ENCODE measurements at places on chromosomes 11 and 22.

DNA sequence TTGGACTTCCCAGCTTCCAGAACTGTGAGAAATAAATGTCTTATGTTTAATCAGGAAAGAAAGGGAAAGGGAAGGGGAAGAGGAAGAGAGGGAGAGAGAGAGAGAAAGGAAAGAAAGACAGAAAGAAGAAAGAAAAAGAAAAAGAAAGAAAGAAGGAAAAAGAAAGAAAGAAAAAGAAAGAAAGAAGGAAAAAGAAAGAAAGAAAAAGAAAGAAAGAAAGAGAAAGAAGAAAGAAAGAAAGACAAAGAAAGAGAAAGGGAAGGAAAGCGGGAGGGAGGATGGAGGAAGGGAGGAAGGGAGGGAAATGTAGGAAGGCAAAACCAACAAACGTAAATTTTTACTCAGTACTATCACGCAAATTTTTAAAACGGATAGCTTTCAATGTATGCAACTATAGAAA is 2281.8 kb downstream of the LRRC4C start:
- DNase-seq: no peak

- DNase-seq: no peak
Measured at GRCh38 chr22:24455751-24456426, 28.5 kb downstream of the ADORA2A start.

DNA sequence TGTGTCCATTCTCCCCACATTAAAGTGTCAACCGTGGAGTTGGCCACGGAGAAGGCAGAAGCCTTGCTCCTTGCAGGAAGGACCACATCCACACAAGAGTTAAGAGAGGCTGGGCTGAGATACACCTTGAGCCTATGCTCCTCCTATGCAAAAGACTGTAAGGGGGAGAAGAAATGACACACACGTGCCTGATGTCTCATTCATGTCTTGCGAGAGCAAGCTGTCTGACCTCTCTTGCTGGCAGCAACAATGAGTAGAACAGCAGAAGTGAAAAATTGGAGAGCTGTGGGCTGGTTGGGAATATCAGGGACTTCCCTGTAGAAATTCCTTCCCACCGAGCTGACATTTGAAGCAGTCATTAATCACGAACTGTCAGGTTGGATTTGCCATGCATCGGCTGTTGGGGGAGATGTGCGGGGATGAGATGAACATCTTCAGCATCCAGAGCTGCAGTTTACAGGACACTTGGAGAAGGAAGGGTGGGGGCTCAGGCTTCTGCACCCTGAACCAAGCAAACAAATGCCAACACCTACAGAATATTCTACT is 139.3 kb downstream of the MYO18B start:
- no peak for DNase-seq

GRCh38 chr22:24969560-24970301 is 17.2 kb downstream of the KIAA1671 start:
- DNase-seq: no peak

GRCh38 chr11:959608-960007 is 33.9 kb downstream of the AP2A2 start:
- DNase-seq: no peak

GRCh38 chr11:112016765-112017376 is 8.3 kb upstream of the DLAT start:
- DNase-seq: no peak

DNA sequence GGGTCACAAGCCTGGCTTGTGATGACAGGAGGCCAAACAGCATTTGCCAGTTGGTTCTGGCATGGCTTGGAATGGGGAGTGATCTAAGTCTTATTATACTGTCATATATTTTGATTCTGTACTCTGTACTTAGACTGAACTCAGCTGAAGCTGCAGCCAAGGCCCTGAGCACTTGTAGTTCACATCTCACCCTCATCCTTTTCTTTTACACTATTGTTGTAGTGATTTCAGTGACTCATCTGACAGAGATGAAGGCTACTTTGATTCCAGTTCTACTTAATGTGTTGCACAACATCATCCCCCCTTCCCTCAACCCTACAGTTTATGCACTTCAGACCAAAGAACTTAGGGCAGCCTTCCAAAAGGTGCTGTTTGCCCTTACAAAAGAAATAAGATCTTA is 843 bp downstream of the OR56B1 start:
- no peak for DNase-seq

DNA sequence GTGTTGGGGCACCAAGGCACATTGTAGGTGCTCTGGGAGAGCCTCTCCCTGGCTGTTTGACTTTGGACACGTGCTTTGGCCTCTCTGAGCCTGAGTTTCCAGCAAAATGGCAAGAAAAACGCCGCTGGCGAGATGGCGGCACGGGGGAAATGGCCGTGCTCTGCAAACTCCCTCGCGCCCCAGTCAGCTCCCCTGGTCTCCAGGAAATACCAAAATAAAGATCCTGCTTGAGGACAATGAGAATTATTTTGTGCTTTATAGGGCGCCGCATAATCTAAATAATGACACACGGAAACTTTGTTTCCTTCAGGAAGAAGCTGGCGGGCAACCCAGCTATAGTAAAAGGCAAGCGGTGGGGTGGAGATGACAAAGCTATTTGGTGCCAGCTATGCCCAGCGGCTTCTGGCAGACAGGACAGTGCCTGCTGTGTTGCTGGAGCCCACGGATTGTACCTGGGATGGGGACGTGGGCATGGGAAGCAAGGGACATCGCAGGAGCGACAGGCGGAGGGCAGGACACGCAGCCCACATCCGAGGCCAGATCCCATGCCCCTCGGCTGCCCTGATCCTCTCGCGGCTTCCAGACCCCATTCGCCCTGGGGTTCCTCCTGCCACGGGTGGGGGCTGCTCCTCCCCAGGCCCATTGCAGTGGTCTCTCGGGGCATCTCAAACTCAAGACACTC is 26.3 kb upstream of the RFPL3 start:
- no peak for DNase-seq

DNA sequence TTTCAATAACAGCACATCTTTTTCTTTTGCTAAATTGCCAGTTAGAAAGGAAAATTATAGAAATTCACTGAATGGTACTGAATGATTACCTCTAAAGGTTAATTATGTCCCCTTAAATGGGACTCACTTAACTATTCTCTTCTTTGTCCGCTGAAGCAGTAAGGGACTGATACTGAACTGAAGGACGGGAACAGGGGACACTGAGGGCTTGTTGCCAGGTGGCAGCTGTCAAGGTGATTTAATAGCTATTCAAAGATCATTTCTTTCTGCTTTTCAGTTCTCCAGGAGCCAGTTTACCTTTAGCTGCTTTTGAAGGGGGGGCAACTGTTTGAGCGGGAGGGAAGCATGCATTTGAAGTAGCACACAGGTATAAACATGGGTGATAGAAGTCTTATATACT is 325.4 kb upstream of the CCDC90B start:
- DNase-seq: no peak

DNA sequence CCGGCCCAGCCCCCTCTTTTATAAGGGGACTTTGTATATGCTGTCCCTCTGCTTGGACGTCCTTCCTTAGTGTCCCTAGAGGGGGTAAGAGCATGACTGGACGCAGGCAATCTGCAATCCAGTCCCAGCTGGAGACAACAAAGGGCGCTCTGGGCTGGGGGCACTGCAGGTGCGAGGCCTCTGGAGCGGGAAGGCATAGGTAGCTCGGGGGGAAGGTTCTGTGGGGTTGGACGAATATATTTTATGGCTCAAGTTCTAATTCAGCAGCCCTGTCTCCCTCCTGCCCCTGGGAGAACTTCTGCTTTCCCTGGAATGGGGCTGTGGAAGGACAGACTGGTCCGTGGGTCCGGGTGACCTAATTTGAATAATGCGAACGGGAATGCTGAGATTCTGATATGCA is 40.0 kb downstream of the KCNJ4 start:
- DNase-seq: no peak
